Left renal cortex interstitium (tissue), 4 donors: ENCODE measurements at places on chromosomes 16 and 17. TPM values are rescaled to one million over a fixed set of nuclear protein-coding genes. Genes with fewer than 3 reads are reported as not detected.

GRCh38 chr17:38427160-38427949 is 909 bp upstream of the ARHGAP23 start:
- no peak for DNase-seq

DNA sequence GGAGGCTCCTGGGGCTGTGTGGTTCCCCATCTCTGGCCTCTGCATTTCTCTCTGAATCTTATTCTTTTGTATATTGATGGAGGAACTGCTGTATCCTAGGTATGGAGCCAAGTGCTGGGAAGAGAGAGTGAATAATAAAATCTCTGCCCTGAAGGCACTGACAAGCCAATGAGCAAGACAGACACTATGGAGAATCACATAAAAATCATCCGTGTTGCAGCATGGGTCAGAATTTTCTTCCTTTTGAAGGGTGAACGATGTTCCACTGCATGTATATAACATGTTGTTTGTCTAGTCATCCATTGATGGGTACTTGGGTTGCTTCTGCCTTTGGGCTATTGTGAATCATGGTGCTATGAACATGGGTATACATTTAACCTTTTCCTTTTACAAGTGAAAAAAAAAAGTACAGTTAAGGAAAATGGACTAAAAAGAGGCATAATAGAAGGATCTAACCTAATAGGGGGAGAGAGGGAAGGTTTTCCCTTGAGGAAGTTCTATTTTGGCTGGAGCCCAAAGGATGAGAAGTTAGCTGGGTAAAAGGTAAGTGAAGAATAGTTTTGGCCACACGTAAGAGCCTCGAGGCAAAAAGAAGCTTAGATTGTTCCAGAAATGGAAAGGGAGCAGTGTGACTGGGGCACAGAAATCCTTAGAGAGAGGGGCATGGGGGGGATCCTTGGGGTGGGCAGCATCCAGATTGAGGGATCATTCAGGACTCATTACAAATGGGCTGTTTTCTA is 32.3 kb upstream of the GNA13 start:
- no peak for DNase-seq

DNA sequence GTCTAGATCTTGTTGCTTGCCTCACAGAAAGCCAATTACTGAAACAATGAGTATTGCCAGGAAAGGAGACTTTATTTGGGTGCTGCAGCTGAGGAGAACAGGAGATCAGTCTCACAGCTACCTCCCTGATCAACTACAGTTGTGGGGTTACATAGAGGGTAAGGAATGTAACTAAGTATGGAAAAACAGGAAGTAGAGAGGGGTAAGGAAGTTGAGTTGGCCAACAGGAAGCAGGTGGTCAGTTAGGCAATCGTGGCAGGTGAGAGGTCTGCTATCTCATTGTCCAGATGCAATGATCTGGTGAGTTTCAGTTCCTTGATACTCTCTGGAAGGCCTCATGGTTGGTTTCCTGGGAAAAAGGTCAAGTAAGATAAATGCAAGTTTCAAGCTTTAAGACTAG is 333.1 kb upstream of the GOT2 start:
- no peak for DNase-seq

PIPOX gene
- 4.2 TPM for polyA plus RNA-seq

NIP7 gene
- polyA plus RNA-seq, result 29.8 TPM
